Activated naive CD4-positive, alpha-beta T cell treated with Interleukin-2 at 50 U/mL for 16 hours (primary cell): ENCODE measurements at places on chromosomes 1 and 21.

DNA sequence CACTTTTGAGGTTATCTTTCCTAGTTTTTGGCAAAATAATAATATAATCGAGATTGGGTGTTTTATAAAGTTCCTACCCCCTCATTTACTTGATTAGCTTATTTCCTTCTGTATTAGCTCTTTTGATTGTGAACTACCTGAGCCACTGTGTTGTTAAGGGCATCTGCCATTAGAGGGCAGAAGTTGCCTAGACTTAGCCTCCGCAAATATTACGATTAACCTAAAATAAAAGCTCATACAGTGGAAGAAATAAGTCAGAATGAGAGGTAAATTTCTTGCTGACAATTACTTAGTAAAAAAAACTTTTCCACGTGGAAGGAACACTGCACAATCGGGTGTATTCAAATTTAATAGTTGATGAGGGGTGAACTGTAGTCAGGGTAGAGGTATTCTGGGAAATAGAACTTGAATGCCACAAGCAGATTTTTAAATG lies 2.3 kb downstream of the H3-3A start:
- DNase-seq: peak; percentile 46

DNA sequence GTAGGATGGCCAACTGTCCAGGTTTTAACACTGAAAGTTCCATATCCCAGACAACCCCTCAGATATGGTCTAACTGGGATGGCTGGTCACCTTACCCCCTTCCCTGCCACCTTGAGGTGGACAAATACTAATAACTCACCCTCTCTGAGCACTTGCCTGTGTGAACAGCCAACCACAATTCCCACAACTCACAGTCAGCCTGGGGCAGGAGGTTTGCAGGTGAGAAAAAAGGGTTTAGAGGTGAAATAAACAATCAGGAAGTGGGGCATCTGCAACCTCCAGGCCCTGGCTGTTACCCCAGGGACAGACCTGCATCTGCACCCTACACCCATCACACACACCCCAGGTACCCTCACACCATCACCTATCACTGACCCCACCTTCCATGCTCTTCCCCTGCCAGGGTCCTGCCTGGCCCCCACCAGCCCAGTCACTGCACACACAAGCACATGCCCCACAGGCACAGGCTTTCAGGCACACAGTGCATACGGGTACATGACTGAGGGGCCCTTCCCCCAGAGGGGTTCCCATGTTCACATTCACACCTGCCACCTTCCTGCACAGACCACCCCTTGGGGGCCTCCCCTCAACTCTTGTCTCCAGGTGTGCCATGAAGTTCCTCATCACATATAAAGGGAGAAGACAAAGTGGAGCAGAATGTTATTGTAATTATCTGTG lies 679.5 kb downstream of the MATN1 start:
- no peak for DNase-seq

DNA sequence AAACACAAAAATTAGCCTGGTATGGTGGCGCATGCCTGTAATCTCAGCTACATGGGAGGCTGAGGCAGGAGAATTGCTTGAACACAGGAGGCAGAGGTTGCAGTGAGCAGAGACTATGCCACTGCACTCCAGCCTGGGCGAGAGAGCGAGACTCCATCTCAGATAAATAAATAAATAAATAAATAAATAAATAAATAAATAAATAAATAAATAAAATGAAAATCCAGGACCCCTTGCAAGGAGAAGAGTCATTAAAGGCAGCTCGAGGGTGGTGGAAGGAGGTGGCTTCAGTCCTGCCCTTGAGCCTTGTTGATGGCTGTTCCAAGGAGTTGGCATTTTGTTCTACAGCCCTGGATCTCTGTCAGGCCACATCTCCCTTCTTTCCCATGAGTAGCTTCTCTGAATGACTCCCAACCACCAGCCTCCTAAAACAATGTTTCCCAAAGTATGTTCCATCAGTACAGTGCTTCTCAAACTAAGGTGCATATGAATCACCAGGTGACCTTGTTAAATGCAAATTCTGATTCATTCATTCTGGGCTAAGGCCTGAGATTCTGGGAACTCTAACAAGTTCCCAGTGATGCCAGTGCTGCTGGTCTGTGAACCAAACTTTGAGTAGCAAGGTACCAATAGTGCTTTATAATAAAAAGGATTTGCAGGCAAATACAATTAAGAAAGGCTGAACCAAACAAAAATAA lies 99.0 kb downstream of the KCNN3 start:
- no peak for DNase-seq

DNA sequence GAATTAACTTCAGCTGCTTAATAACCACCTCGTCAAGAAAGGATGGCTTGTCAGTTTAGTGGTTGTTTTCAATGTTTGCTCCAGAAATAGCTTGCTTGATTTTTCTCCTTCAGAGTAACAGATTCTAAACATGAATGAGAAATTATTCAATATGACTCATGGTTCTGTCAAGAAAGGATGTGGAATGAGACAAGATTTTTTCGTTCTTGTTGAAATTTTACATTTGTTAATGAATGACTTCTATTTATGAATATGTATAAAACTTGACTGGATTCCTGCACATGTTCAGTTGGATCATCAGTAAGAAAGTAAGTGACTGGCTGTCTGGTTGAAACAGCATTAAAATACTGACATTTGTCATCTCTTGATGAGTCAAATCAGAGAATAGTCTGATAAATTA lies 38.3 kb downstream of the IFI44 start:
- no peak for DNase-seq

GRCh38 chr1:242199776-242200458 lies 201.0 kb upstream of the MAP1LC3C start:
- no peak for DNase-seq

DNA sequence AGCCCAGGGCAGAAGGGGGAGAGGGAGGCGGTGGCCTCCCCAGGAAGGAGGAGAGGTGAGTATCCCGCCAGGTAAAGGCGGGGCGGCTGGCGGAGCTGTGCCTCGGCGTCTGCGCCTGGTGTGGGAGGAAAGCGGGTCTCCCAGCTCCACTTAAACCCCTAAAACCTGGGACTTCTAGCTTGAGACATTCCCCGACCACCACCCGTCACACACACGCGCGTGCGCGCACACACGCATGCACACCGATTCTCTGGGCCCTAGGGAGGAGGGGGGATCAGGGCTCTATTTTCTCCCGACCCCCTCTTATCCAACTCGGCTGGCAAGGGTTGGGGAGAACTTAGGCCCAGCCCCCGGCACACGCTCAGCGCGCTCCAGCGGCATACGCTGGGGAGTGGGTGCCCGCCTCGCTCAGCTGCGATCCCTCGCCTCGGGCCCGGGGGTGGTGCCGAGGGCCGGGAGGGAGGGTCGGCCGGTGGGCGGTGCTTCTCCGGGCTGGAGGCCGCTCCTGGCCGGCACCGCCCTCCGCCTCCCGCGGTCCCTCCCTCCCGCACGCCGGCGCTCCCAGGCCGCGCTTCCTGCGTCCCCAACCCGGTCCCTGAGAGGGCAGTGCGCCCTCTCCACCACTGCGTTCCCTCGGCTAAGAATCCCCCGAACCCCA lies at the start of gene TMEM51:
Gene TMEM51 (plus strand): TSS at position 564 of the 658 bp plus-strand sequence. CDS start 61,341 bp downstream, outside the sequence.
- no peak for DNase-seq

GRCh38 chr1:107232426-107232825 lies 91.6 kb downstream of the NTNG1 start:
- DNase-seq: no peak

GRCh38 chr1:110185181-110185580 lies 24.9 kb upstream of the KCNC4 start:
- no peak for DNase-seq

- DNase-seq: no peak
Measured at GRCh38 chr1:241306125-241306790, 50.7 kb downstream of the RGS7 start.
